ENCODE measurements at places on chromosomes 3 and 15. TPM values are rescaled to one million over a fixed set of nuclear protein-coding genes. Genes with fewer than 3 reads are reported as not detected.
A peak's percentile ranks its signal among the peaks of the same experiment; 100 is the strongest.

MFAP1 gene
- 21.6 TPM for total RNA-seq

RBMS3 gene
- total RNA-seq: 60.9 TPM

- peaks cover 5% of the 10 kb centered on the region for H3K4me1 ChIP-seq
- no peak overlapping the region for H3K27ac ChIP-seq
- no peaks in the 10 kb centered on the region for H3K36me3 ChIP-seq
- H3K4me3 ChIP-seq: no peak overlapping the region
- ATAC-seq: no peak
- H3K27me3 ChIP-seq: no peaks in the 10 kb centered on the region
These were observed 74.7 kb downstream of the IL1RAP start for GRCh38 chr3:190588570-190588969.

DNA sequence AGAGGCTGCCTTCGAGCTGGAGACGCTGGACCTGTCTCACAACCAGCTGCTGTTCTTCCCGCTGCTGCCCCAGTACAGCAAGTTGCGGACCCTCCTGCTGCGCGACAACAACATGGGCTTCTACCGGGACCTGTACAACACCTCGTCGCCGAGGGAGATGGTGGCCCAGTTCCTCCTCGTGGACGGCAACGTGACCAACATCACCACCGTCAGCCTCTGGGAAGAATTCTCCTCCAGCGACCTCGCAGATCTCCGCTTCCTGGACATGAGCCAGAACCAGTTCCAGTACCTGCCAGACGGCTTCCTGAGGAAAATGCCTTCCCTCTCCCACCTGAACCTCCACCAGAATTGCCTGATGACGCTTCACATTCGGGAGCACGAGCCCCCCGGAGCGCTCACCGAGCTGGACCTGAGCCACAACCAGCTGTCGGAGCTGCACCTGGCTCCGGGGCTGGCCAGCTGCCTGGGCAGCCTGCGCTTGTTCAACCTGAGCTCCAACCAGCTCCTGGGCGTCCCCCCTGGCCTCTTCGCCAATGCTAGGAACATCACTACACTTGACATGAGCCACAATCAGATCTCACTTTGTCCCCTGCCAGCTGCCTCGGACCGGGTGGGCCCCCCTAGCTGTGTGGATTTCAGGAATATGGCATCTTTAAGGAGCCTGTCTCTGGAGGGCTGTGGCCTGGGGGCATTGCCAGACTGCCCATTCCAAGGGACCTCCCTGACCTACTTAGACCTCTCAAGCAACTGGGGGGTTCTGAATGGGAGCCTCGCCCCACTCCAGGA is 21.1 kb downstream of the NRROS start:
- H3K27me3 ChIP-seq: no peaks in the 10 kb centered on the region
- no peak for ATAC-seq
- H3K36me3 ChIP-seq: no peaks in the 10 kb centered on the region
- no peaks in the 10 kb centered on the region for H3K4me1 ChIP-seq
- no peak overlapping the region for H3K27ac ChIP-seq

DNA sequence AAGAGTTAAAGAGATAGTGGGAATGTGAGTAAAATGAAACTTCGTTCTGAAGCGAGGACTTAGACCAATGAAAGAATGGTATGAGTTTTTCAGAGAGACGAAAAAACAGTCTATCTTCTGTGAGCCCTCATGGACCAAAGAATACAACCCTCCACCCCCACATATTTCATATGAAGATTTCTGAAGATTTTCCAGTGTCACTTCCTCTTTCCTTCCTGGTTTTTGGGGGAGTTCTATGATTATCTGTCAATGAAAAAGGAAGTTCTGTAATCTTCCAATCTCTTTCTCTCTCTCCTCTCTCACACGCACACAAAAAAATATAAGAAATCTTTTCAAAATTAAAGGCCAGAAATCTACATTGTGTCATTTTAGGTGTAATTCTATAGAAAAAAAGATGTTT is 27.7 kb downstream of the CMSS1 start:
- H3K27ac ChIP-seq: peak overlapping the region; percentile 82
- peaks cover 20% of the 10 kb centered on the region for H3K4me1 ChIP-seq
- no peak overlapping the region for H3K4me3 ChIP-seq
- H3K36me3 ChIP-seq: peaks cover 8% of the 10 kb centered on the region
- H3K27me3 ChIP-seq: no peaks in the 10 kb centered on the region

DNA sequence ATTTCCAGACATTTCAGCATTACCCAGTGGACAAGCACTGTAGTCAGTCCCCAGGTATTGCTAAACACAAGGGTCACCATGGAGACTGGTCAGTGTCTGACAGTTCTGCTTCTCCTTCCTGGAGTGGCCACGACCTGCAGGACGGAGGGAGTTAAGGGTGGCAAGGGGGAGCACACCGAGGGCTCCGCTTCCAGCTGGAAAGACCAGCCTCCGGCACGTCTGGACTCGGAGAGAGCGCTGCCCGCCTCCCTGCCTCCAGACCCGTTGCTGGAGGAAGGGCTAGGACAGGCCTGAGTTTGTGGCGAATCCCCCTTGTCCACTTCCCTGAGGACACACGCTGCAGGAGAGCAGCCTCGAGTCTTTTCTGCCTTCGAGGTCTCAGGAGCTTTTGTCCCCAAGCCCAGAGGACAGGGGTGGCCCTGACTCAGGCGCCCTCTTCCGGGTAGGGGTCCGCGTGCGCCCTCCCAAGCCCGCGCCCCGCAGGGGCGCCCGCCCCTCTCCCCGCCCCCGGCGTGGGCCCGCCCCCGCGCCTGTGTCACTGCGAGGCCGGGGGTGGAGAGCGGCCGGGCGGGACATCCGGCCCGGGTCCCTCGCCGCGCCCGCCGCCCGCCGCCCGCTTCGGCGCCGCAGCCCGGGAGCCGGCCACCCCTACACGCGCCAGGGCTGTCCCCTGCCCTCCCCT is at the start of gene CHST14:
Gene CHST14, plus strand, starts transcription at position 562 of the 682 bp plus-strand sequence. CDS start 230 bp downstream, outside the sequence.
- peaks cover 18% of the 10 kb centered on the region for H3K36me3 ChIP-seq
- peak within 1 kb of the TSS; percentile 91 for H3K4me3 ChIP-seq
- H3K27ac ChIP-seq: peak within 1 kb of the TSS; percentile 91
- no peaks in the 10 kb centered on the region for H3K4me1 ChIP-seq
- H3K27me3 ChIP-seq: no peaks in the 10 kb centered on the region

SLC12A1 gene
- not detected for total RNA-seq

GAP43 gene
- total RNA-seq: 0.47 TPM

DNA sequence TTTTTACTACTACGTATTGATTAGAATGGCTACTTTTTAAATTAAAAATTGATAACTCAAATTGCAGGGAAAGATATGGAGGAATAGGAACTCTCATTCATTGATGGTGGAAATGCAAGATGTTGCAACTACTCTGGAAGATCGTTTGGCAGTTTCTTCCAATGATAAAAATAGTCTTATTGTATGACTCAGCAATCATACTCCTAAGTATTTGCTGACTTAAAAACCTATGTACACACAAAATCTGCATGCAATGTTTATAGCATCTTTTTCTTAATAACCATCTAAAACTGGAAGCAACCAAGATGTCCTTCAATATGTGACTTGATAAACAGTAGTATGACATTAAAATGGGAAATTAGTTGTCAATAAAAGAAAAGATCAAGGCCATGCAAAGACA is 87.4 kb upstream of the LRRC3B start:
- no peaks in the 10 kb centered on the region for H3K4me1 ChIP-seq
- no peaks in the 10 kb centered on the region for H3K27me3 ChIP-seq
- ATAC-seq: no peak
